Fibroblast of gingiva (primary cell): ENCODE measurements at places on chromosomes 11 and 22.

DNA sequence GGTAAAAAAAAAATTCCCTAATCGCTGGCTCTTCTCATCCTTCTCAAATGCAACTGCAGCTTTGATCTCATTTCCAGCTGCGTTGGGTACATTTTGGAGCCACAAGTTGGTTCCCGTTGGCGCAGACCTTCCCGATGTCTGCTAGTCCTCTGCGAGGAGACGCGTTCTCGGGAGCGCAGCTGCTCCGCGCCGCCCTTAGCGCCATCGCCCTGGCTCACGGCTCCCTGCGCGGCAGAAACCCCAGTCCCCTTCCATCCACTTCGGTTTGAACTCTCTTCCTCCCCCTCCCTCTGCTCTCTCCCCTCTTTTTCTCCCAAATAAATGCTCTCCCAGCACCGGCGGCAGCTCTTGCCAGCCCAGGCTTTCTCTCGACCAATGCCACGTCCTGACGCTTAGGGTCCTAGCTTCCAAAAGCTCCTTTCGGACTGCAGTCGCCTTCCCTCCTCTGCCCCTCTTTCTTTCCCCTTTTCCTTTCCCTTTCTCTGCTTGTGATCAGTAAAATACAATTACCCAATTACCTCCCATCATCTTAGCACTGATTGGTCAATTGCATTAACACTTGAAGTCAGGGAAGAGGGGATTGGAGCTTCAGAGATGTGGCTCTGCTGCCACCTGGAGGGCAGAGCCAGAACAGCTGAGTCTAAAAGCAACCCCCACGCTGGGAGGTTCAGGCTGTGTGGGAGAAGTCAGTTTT lies 1165.7 kb downstream of the LRRC4C start:
- DNase-seq, result peak; percentile 81

- DNase-seq, result no peak
Measured at GRCh38 chr11:111743700-111744099, 22.5 kb downstream of the PPP2R1B start.

GRCh38 chr22:40637183-40638150 lies 948 bp upstream of the MRTFA start:
- DNase-seq, result no peak

DNA sequence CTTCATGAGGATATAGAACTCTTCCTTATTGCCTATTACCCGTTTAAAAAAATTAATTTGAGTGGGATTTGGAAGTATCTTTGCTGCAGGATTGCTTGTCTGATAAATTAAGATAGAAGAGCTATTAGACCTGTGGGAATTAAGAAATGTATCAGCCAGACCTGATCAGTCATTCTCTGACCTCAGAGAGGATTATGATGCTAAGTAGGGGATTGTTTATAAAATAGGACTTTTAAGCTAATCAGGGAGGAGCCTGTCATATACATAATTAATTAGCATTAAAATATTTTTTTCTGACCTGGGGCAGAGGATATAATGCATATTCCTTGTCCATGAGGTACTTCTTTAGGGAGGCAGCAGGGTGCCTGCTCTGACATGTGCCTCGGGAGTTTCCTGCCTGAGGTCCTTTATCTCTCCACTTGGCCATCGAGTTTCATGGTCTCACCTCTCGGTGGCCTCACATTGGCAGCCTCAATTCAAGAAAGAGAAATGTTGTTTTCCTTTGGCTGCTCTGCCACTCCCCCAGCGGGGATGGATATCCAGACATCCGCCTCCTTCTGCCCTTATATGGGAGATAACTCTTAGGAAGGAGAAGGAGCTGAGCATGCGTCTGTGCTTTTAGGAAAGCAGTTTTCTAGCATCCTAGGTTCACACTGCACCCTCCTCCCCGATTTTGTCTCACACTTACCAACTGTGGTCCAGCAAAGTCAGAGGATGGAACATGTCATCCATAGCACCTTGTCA lies 41.1 kb downstream of the DIXDC1 start:
- peak; percentile 62 for DNase-seq

GRCh38 chr11:61080986-61081590 lies 21.2 kb upstream of the CD5 start:
- DNase-seq, result no peak

GRCh38 chr22:29623553-29624169 lies 20.2 kb downstream of the NF2 start:
- no peak for DNase-seq

- no peak for DNase-seq
Measured at GRCh38 chr22:26443901-26444690, 15.0 kb downstream of the ASPHD2 start.

- DNase-seq, result no peak
Measured at GRCh38 chr11:692824-693414, 2.1 kb downstream of the DEAF1 start.

GRCh38 chr22:24466716-24467328 lies 28.3 kb upstream of the UPB1 start:
- DNase-seq, result peak; percentile 53

- no peak for DNase-seq
Measured at GRCh38 chr22:47089796-47090460, 327.5 kb downstream of the TBC1D22A start.

GRCh38 chr11:102985850-102986249 lies 30.3 kb upstream of the MMP13 start:
- no peak for DNase-seq

DNA sequence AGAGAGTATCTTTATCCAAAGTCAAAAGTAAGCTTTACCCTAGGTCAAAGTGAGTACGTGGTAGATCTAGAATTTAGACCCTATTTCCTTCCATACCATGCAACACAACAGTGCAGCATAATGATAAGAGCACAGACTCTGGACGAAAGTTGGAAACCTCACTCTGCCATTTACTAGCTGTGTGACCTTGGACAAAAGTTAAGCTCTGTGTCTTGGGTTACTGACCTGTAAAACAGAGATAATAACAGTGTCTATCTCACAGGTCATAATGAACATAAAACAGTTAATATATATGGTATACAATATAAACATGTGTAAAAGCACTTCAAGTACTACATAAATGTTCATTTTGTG lies 13.6 kb upstream of the CHRNA10 start:
- DNase-seq, result no peak

GRCh38 chr11:102495161-102496042 lies 35.1 kb downstream of the MMP7 start:
- peak; percentile 81 for DNase-seq

DNA sequence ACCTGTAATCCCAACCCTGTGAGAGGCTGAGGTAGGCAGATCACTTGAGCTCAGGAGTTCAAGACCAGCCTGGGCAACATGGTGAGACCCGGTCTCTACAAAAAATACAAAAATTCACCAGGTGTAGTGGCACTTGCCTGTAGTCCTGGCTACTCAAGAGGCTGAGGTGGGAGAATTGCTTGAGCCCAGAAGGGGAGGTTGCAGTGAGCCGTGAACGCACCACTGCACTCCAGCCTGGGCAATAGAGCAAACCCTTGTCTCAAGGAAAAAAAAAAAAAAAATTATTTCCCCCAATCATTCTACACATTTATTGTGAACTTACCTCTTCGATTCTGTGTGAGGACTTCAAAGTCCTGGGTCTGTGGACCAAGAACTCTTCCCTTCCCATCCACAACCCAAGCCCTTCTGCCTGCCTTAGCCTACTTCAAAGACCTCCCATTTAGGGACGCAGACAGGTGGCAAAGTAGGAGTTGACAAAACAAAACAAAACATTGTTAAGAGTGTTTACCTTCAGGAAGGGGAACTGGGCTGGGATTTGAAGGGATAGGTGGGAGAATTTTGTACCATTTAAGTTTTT lies 3.8 kb upstream of the WEE1 start:
- no peak for DNase-seq

GRCh38 chr11:79147011-79147410 lies 293.8 kb downstream of the TENM4 start:
- no peak for DNase-seq

DNA sequence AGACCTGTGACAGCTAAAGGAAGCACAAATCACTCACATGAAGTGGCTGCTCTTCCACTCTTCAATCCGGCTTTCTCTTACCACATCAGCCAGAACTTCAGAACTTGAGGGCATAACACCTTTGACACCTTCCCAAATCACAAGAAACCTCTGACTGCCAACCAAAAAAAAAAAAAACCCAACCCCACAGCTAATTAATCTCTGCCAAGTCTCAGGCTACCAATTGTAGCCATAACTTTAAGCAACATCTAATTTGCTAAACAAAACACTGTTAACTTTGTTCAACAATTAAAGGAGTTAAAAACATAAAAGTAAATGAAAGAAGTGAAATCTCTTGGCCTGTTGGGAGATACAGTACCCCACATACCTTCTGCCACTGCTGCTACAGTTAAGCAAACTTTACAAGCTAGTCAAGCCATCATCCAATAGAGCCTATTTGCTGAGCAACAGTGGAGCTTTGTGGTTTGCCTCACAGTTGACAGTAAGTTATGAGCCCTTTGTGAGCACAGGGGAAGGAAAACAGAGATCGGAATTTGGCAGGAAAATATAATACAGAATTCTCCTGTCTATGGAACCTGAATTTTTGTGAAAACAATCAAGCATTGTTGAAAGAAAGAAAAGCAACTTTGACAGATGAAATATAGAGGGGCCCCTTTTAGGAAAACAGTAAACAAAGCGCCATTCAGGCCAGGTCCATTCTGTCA lies at the start of gene SOX6:
Gene SOX6 (minus strand): TSS at position 490 of the 704 bp plus-strand sequence. CDS start 15,298 bp downstream, outside the sequence.
- DNase-seq, result no peak

DNA sequence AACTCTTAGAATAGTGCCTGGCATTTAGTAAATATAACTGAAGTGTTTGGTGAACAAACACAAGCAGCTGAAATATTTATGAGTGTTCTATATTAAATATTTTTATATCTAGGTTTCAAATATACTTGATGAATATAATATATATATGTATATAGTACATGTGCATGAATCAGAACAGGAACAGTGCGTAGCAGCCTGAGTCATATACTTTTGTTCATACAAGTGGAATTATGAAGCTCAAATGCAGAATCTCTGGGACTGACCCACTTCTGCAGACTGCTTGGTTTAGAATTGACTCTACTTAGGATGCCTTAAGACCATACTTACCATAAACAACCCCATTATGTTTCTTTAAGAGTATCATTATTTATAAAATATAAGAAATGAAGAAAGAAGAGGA lies 997.8 kb upstream of the RAG2 start:
- DNase-seq, result no peak

- DNase-seq, result no peak
Measured at GRCh38 chr11:127993788-127994187, 593.6 kb downstream of the ETS1 start.

GRCh38 chr11:1652026-1652425 lies 22.5 kb downstream of the KRTAP5-5 start:
- no peak for DNase-seq

DNA sequence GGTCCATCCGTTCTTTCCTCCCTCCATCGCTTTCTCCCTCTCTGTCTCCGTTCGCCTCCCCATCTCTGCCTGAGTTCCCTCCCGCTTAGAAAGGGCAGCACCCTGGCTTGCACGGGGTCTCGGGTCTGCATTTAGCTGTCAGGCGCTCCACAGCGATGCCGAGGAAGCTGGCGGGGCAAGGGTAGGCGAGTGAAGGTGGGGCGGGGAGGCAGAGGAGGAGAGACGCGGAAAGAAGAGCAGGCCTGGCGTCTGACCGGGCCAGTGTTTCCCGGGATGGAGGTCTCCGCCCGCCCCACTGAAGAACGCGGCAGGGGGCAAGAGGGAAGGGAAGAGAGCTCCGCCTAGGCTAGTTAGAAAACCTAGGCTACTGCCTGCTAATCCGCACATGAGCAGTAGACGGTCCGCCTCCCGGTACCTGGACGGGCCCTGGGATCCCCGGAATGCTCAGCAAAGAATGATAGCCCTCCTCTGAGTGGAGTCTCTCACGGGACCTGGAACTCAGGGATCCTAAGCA lies 3922.5 kb upstream of the OR11H1 start:
- no peak for DNase-seq

- DNase-seq, result peak; percentile 92
Measured at GRCh38 chr11:27179334-27179733, 138.7 kb downstream of the BBOX1 start.

DNA sequence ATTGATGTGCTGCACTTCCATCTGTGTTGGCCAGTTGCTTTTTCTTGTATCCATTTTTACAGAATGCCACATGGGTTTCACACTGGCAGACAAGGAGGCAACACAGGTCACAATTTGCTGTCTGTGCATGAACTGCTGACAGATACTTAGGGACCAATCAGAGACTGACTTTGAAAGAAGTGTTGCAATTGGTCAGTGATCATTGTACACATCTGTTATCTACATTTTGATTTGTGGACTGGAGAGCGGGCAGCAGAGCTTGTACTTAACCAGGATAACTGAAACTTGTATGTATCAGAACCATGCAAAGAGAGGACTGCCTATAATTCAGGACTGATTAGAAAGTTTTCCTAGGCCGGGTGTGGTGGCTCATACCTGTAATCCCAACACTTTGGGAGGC lies 21.8 kb downstream of the PRR5 start:
- no peak for DNase-seq

GRCh38 chr11:73387594-73388264 lies 11.5 kb downstream of the RELT start:
- DNase-seq, result no peak

GRCh38 chr11:35088226-35088625 lies 50.7 kb upstream of the CD44 start:
- no peak for DNase-seq

DNA sequence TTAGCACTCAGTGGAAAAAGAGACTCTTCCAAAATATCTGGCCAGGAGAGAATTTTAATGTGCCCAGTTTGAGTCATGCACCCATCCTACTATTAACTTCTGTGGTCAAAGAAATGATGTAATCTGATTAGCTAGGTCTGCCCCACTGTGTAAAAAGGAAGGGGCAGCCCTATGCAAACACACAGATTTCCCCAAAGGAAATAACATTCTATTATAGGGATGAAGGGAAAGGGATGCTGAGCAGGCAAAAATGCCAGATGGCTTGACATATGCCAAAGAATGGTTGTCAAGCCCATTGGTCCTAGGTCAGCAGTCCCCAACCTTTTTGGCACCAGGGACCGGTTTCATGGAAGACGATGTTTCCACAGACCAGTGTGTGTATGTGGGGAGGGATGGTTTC lies 43.3 kb upstream of the PAK1 start:
- DNase-seq, result no peak

DNA sequence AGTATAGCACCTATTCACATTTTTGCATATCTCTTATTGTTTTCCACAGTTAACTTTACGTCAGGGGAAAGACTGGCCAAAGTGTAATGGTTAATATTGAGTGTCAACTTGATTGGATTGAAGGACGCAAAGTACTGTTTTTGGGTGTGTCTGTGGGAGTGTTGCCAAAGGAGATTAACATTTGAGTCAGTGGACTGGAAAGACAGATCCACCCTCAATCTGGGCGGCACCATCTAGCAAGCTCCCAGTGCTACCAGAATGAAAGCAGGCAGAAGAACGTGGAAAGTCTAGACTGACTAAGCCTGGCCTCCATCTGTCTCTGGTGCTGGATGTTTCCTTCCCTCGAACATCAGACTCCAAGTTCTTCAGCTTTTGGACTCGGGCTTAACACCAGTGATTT lies 1900.7 kb upstream of the RAG2 start:
- DNase-seq, result no peak

DNA sequence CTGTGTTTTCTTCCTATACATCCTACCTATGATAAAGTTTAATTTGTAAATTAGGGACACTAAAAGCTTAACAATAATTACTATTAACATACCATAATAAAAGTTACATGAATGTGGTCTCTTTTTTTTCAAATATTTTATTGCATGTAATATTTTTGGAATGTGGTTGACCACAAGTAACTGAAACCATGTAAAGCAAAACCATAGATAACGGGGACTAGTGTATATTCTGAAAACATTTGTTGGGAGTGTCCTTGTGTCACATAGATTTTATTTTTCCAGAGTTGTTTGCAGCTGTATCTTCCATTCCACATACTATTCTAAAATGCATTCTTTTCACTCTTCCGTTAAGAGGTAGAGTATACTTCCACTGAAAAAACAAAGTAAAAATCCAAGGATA lies 200.4 kb downstream of the KIF18A start:
- no peak for DNase-seq
